LoVo (cell line): ENCODE measurements at places on chromosomes 2 and 18.

GRCh38 chr2:15560140-15560987 lies 770 bp downstream of the NBAS start:
- DNase-seq, result no peak

DNA sequence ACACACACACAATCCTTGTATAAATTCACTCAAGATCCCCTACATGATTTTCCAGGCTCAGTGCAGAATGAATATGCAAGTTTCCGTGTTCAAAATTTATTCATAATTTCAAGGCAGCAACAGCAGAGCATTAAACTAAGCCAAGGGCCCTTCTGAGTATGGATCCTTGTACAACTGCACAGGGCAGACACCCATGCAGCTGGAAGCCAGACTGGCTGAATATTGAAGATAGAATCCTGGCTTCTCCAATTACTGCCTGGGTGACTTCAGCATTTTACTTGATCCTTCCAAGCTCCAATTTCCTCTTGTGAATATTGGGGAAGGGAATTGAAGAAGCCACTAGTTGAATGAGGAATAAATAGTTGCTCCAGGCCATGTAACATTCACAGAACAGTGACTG lies 267.9 kb upstream of the REG3G start:
- DNase-seq, result no peak

- no peak for DNase-seq
Measured at GRCh38 chr2:236563953-236564352, 5.7 kb upstream of the ACKR3 start.

DNA sequence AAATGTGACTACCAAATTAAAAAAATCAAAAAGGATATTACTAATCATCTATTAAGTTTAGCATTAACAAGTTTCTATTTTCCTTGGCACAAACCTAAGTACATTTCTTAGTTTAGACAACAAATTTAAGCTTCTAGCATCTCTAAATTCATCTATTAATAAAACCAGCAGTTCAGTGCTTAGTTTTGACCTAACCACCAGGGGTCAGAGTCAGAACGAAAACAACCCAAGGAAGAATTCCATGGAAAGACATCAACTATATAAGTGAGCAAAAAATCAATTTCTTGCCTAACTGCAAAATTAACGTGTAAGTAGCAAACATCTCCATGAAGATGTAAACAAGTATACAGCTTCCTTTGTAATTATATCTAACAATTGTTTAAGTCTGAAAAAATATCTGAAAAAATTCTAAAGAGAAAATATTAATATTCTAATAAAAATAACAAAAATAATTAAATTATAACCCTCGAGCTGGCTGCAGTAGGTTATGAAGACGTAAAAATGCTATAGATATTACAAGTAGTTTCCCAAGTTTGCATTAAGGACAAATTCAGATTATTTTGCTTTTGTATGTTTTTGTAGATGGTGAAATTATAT lies 83.7 kb downstream of the CERKL start:
- peak; percentile 42 for DNase-seq

- no peak for DNase-seq
Measured at GRCh38 chr2:86518481-86518880, 44.8 kb downstream of the CHMP3 start.

GRCh38 chr2:30613001-30613400 lies 166.0 kb downstream of the LCLAT1 start:
- DNase-seq, result no peak

GRCh38 chr2:126839796-126840195 lies 58.9 kb upstream of the TEX51 start:
- DNase-seq, result no peak

DNA sequence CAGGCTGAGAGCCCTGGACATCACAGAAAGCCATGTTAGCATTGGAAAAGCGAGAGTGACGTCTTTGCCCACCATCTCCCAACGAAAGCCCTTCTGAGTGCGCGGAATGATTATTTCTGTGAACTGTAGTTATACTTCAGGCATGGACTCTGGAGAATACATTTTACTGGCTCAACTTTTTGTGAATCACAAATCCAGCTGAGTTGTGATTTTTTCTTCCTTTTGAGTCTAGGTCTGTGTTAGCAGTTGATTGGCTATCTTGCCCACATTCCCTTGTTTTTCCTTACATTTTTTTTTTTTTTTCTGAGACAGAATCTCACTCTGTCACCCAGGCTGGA lies 183.1 kb downstream of the INO80D start:
- no peak for DNase-seq

- DNase-seq, result no peak
Measured at GRCh38 chr18:63924551-63924950, 16.8 kb downstream of the SERPINB10 start.

GRCh38 chr18:49728542-49728941 lies 84.8 kb downstream of the ACAA2 start:
- no peak for DNase-seq

GRCh38 chr2:13289310-13289709 lies 572.6 kb downstream of the TRIB2 start:
- DNase-seq, result no peak

GRCh38 chr2:149049142-149049541 lies 10.6 kb downstream of the LYPD6B start:
- no peak for DNase-seq

DNA sequence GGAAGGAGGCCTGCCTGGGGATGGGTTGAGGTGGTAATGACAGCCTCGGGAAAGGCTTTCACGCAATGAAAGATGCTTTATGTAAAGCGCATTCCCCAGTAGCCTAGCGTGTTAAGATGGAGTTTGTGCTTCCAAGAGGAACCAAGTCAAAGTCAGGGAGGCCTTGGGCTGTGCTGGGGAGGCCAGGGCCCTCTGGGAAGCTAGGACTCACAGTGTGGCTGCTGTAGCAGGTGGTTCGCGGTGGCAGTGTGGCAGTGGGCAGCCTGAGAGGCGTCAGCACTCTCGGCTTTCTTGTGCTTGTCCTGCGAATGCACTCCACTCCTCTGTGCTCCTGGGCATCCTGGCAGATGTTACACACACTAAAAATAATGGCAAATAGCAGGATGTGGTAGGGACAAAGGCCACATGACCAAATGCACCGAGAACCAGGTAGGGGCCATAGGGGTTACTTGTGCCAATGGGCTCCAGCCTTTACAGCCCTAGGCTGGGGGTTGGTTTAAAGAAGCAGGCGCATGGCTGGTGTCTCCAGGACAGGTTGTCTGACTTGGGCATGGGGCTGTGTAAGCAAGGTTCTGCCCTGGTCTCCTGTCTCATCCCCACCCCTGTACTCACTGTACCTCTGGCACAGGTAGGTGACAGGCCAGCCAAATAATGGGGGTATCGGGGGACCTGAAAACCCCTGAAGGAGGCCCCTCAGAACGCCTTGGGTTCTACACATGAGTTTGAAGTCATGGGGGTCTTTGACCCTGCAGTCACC lies 154.4 kb upstream of the TWIST2 start:
- no peak for DNase-seq
